ENCODE measurements at places on chromosomes 7 and 10. TPM values are rescaled to one million over a fixed set of nuclear protein-coding genes. Genes with fewer than 3 reads are reported as not detected.

The CASP2 gene
- 15.1 TPM for total RNA-seq

The CYP26C1 gene
- 0.14 TPM for total RNA-seq

DNA sequence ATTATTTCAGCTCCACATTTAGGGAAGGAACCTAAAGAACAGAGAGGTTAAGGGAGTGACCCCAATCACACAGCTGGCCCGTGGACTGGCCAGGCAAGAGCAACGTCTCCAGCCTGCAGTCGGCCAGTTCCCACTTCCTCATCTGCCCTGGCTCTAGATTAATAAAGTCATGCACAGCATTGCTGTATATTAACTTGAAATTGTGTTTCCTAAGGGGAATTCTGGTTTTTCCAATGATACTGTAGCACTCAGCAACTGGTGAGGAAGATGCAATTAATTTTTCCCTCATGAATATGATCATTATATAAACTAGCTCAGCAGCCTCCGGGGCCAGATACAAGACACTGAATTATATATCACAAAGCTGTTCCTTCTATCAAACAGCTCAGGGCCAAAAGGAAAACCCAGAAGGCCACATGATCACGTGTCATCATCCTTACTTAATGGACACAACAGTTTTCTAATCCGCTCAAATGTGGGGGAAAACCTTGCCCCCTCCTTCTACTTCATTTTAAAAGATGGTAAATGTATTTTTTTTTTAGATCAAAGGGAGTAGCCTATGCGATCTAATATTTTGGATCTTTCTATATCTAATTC lies 295.3 kb upstream of the PRKCQ start:
- no peaks in the 10 kb centered on the region for H3K27me3 ChIP-seq
- H3K36me3 ChIP-seq, result peaks cover 5% of the 10 kb centered on the region
- H3K4me3 ChIP-seq, result no peak overlapping the region

DNA sequence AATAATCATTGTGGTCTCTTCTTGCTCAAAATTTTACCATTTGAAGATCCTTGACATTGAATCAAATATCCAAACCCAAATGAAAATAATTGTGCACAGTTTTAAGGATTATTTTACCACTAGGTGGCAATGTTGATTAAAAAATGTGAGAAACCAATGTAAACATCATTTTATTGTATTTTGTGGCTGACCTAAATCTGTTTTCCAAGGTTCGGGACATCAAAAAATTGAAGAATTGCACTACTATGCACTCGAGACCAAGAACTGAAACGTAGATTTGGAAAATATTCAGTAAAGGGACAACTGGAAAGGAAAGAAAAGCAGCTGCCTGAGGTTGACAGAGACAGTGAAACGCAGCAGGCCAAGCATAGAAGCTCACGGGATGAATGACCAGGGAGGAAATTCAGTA lies 259.3 kb downstream of the SNX13 start:
- H3K36me3 ChIP-seq, result peaks cover 9% of the 10 kb centered on the region
- H3K27me3 ChIP-seq, result no peaks in the 10 kb centered on the region
- H3K27ac ChIP-seq, result peak overlapping the region; percentile 95
- H3K4me1 ChIP-seq, result peaks cover 69% of the 10 kb centered on the region
- peak; percentile 41 for DNase-seq

DNA sequence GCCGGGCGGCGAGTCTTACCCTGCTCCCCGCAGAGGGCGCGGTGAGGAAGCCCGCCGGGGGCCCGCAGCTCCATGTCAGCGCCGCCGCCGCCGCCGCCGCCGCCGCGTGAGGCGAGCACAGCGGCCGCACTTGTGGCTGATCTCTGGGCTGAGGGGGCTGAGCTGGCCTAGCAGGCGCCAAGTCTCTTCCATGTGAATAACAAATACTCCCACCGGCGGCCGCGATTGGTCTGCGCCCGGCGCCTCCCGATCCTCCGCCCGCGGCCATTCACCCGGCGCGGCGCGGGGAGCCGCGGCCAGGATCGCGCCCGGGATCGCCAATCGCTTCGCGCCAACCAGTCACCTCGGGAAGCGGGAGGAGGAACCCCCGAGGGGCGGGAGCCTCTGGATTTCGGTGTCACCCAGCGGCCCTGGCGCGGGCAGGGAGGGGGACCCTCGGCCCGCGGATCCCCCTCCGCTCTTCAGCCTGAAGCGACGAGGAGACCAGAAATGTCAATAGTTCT lies at the start of gene GRM8:
TSS of gene GRM8 (minus strand) at position 164 of the 503 bp plus-strand sequence.
- peaks cover 8% of the 10 kb centered on the region for H3K4me1 ChIP-seq
- H3K27me3 ChIP-seq, result peaks cover 63% of the 10 kb centered on the region
- DNase-seq, result no peak
- peaks cover 6% of the 10 kb centered on the region for H3K36me3 ChIP-seq
- no peak within 1 kb of the TSS for H3K27ac ChIP-seq

The DNAH11 gene
- total RNA-seq, result 0.91 TPM

The CALY gene
- not detected for total RNA-seq

DNA sequence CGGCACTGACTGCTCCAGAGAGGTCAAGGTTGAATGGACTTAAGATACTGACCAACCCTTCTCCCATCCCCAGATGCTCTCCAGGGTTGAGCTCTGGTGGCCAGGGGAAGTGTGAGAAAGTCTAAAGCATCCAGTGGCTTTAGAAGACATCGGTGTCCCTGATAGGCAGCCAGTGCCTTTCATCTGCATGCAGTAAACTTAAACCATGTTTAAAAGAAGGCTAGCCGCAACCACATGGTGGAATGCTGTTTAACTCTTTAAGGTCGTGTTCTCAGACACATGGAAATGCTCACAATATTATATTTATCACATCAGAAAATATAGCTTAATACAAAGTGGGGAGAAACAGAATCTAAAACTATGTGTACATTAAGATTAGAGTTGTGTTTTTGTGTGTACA lies 137.0 kb downstream of the CNNM2 start:
- no peak overlapping the region for H3K4me3 ChIP-seq
- no peak for DNase-seq
- H3K27me3 ChIP-seq, result no peaks in the 10 kb centered on the region
- H3K4me1 ChIP-seq, result no peaks in the 10 kb centered on the region
- no peak overlapping the region for H3K27ac ChIP-seq
- peaks cover 6% of the 10 kb centered on the region for H3K36me3 ChIP-seq

- H3K36me3 ChIP-seq, result peaks cover 17% of the 10 kb centered on the region
- no peak for DNase-seq
- H3K4me1 ChIP-seq, result peaks cover 50% of the 10 kb centered on the region
- peak overlapping the region; percentile 5 for H3K27ac ChIP-seq
- H3K4me3 ChIP-seq, result no peak overlapping the region
- H3K27me3 ChIP-seq, result no peaks in the 10 kb centered on the region
Observed at GRCh38 chr10:79318369-79318768, 28.9 kb upstream of the PPIF start.

GRCh38 chr7:151241755-151242096 lies 6.8 kb downstream of the SMARCD3 start:
- H3K36me3 ChIP-seq, result peaks cover 33% of the 10 kb centered on the region
- peaks cover 9% of the 10 kb centered on the region for H3K4me1 ChIP-seq
- no peak overlapping the region for H3K4me3 ChIP-seq
- no peak for DNase-seq

The AKR1C8 gene
- not detected for total RNA-seq

The ASB10 gene
- total RNA-seq, result not detected

The TAS2R5 gene
- total RNA-seq, result 4.7 TPM

- DNase-seq, result no peak
- H3K27ac ChIP-seq, result no peak overlapping the region
- H3K4me3 ChIP-seq, result no peak overlapping the region
- no peaks in the 10 kb centered on the region for H3K27me3 ChIP-seq
Observed at GRCh38 chr10:3321123-3321522, 148.5 kb upstream of the PITRM1 start.

The SPDYE1 gene
- total RNA-seq, result not detected

- peak; percentile 29 for DNase-seq
- peaks cover 23% of the 10 kb centered on the region for H3K4me1 ChIP-seq
- H3K27me3 ChIP-seq, result no peaks in the 10 kb centered on the region
Observed at GRCh38 chr7:66348959-66349358, 143.8 kb downstream of the TPST1 start.

The NAT16 gene
- not detected for total RNA-seq

GRCh38 chr7:26460351-26461085 lies 168.9 kb downstream of the SNX10 start:
- H3K4me3 ChIP-seq, result no peak overlapping the region
- no peak overlapping the region for H3K27ac ChIP-seq
- no peaks in the 10 kb centered on the region for H3K36me3 ChIP-seq
- H3K4me1 ChIP-seq, result peaks cover 5% of the 10 kb centered on the region
- DNase-seq, result no peak
- no peaks in the 10 kb centered on the region for H3K27me3 ChIP-seq

The CPVL gene
- total RNA-seq, result 49.0 TPM
